Effector memory CD8-positive, alpha-beta T cell (primary cell): ENCODE measurements at places on chromosomes 6 and 20.

- DNase-seq: no peak
Measured at GRCh38 chr6:31143148-31143547, 4.3 kb upstream of the PSORS1C2 start.

- DNase-seq: no peak
Measured at GRCh38 chr6:34020278-34020677, 125.6 kb downstream of the GRM4 start.

- no peak for DNase-seq
Measured at GRCh38 chr6:153131037-153131981, at the start of gene RGS17. Gene RGS17 (minus strand): TSS chr6:153131282. CDS start chr6:153044018, 87,264 bp downstream.

GRCh38 chr6:154478021-154478700, 32.3 kb downstream of the CNKSR3 start:
- DNase-seq: no peak

- no peak for DNase-seq
Measured at GRCh38 chr20:16270989-16271388, 302.3 kb downstream of the KIF16B start.

- DNase-seq: no peak
Measured at GRCh38 chr20:23782366-23782983, 31.7 kb upstream of the CST1 start.

DNA sequence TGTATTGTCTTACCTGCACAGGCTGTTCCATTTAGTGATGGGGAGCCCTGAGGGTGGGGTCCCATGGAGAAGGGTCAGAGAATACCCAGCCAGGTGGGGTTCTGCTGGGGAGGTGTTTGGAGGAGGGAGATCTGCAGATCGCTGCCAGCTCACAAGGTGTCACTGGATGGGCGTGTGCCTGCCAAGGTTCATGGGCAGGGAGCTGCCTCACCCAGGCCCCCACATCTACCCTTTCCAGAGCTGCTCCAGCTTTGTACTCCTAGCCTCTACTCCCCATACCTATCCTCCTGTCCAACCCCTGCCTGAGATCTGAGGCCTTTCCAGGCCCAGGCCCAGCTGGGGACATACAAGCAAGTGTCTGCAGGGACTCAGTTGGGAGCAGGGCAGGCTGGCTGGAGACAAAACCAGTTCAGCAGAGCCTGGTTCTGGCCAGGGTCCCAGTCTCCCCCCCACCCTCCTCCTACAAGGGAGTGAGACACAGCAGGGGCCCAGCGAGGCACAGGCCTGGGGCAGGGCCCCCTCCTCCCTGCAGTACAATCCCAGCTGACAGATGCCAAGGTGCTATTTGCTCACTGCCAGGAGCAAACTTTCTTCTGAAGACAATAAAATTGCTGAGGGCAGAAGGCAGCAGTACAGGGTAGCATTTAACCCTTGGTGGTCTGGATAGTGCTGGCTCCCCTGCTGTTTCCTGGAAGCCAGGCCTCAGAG, 19.7 kb downstream of the SPDEF start:
- DNase-seq: no peak

DNA sequence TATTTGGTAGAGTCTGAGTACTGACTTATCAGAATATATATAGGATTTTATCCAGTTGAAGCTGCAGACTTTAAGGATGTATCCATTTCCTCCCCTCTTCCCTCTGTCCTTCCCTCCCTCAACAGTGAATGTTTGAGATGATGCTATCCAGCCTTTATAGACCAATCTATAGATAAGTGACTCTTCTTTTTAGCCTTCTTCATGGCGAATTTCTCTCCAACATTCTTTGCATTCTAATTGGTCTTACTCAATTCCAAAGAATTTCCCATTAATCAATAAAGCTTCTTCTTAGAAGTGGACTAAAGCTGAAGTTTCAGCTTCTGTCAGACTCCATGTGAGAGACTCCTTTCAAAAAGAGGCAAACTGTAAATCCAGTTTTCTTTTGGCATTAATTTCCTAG, 99.3 kb downstream of the AIG1 start:
- no peak for DNase-seq

GRCh38 chr6:92024110-92024509, 1395.2 kb downstream of the EPHA7 start:
- DNase-seq: no peak

DNA sequence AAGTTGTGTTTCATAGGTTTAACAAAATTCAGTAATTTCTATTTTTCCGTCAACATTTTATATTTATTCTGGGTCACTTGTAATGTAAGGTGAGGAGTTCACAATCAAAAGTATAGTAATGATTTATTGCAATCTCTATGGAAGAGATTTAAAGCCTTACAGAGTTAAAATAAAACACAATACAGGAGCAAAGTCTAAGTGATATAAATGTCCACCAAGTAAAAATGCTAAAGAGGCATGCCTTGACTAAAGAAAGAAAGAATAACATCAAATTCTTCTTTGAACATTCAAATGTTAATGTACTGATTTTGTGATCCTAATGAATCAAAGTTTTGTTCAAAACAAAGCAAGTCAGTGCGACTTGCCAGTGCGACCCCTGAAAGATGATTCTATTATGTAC, 61.5 kb downstream of the REPS1 start:
- no peak for DNase-seq

DNA sequence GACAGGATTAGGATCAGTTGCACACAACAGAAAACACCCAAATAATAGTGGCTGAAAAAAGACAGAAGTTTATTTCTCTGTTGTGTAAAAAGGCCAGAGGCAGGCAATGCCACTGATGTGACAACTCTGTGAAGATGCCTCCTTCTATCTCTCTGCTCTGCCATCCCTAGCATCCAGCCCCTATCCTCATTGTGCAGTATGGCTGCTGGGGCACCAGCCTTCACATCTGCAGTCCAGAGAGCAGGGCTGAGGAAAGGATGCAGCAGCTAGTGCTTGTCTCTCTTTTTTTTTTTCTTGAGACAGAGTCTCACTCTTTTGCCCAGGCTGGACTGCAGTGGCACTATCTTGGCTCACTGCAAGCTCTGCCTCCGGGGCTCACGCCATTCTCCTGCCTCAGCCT, 6.4 kb upstream of the ADA start:
- DNase-seq: no peak

GRCh38 chr6:111486921-111487320, 3.9 kb upstream of the REV3L start:
- DNase-seq: no peak

GRCh38 chr20:46330831-46331371, 22.6 kb upstream of the CDH22 start:
- DNase-seq: no peak
